Fibroblast of the conjunctiva (primary cell): ENCODE measurements at places on chromosomes 12 and 14.
A peak's percentile ranks its signal among the peaks of the same experiment; 100 is the strongest.

- DNase-seq: no peak
These were observed 279.6 kb downstream of the RERGL start for GRCh38 chr12:17810399-17810798.

- DNase-seq: no peak
These were observed 45.8 kb downstream of the ARL6IP4 start for GRCh38 chr12:123026094-123026853.

GRCh38 chr12:87127272-87127671, 871.1 kb upstream of the MGAT4C start:
- peak; percentile 47 for DNase-seq

GRCh38 chr14:84225268-84225667, 1304.7 kb upstream of the FLRT2 start:
- DNase-seq: no peak

- DNase-seq: no peak
These were observed 5.4 kb downstream of the SDR39U1 start for GRCh38 chr14:24437020-24437735.

- DNase-seq: peak; percentile 36
These were observed 1.8 kb downstream of the HSPB8 start for GRCh38 chr12:119180380-119181040.

- no peak for DNase-seq
These were observed 26.1 kb upstream of the PLEKHG7 start for GRCh38 chr12:92676710-92677109.
